ENCODE measurements at places on chromosomes 5 and 9.

DNA sequence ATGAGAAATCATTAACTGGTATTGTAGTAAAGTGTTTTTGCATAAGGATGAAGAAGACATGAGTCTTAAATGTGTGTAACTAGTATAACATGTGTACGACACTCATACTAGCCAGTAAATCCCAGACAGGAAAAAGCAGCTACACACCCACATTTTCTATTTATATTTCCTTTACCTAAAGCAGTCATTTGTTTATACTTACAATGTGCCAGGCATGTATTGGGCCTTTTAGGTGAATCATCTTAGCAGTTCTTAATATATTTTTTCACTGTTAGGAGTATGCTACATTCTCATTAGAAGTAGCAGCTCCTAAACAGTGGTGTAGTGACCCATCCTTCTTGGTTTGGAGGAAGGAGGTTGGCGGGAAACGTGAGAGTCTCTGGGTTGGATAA, 55.8 kb upstream of the TMC1 start:
- DNase-seq = no peak

- no peak for DNase-seq
Observed at GRCh38 chr5:110264661-110265060, 461.8 kb downstream of the TMEM232 start.

DNA sequence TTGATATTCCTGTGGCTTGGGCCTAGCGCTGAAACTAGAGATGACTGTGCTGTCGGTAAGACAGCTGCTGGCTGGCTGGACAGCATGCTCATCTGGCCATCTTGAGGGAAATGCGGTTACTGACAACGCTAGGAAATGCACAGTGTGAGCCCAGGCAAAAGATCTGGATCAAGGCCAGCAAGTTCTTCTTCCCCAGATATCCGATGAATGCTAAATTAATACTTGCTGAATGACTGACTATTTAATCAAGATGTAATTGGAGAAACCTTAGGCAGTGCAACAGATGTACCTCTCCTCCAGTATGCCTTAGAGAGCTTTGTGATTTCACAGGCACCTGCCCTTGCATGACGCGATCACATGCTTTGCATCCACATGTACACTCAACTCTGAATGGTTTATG, 659.1 kb downstream of the EFNA5 start:
- peak; percentile 43 for DNase-seq

DNA sequence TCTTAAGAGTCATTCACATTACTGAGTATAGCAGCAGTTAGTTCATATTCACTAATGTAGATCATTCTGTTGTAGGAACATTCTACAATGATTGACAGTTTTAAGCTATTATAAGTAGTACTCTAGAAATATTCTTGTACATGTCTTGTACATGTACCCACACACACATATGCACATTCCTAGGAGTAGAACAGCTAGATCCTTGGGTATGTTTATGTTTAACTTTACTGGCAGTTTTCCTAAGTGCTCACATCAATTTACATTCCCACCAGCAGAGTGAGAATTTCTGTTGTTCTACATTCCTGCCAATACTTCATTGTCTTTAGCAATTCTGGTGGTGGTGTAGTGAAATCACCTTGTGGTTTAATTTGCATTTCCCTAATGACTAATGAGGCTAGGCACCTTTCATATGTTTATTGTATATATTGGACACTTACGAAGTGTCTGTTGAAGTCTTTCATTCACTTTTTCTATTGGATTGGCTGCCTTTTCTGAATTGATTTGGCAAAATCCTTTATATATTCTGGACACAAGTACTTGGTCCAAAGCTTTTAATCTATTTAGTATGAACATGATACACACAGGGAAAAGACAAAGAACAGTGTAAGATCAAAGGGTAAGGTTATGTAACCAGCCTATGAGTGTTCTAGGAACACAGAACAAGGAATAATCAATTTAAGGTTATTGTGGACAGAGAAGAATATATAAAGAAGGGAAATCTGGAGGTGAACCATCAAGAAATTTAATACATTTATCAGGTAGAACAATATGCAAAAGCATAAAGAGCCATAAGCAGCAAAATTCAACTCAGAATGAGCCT, 95.6 kb downstream of the MLLT3 start:
- no peak for DNase-seq

DNA sequence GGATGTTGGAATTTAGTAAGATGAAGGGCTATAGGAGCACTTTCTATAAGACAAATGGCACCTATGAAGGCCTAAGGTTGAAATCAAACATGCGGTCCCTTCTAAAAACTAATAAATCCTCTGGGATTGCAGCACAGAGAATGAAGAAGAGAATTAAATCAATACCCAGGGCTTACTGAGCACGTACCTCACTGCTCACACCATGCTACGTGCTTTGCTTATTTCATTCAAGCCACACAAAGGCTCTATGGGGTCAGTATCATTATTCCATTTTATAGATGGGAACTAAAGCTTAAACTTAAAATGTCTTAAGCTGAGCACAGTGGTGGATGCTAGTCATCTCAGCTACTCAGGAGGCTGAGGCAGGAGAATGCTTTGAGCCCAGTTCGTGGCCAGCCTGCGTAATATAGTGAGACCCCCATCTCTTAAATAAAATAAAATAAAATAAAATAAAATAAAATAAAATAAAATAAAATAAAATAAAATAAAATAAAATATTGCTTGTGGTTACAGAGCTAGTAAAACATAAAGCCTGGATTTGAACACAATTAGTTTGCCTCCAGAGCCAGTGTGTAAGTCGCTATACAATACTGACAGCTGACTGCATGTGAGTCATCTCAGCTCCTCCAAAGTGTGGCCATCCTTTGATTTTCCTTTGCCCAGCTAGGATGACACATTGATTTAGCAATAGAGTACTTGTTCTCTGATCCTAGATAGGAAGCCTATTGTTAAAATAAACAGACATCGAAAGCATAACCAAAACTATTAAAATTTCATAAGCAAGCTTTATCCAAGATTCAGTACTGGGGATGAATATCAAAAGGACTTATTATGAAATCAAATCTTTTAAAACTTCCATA, 20.9 kb upstream of the DPYSL3 start:
- no peak for DNase-seq

- no peak for DNase-seq
Observed at GRCh38 chr9:76984486-76984885, 35.0 kb upstream of the FOXB2 start.

GRCh38 chr9:84751921-84752320, 82.4 kb downstream of the NTRK2 start:
- DNase-seq = no peak

DNA sequence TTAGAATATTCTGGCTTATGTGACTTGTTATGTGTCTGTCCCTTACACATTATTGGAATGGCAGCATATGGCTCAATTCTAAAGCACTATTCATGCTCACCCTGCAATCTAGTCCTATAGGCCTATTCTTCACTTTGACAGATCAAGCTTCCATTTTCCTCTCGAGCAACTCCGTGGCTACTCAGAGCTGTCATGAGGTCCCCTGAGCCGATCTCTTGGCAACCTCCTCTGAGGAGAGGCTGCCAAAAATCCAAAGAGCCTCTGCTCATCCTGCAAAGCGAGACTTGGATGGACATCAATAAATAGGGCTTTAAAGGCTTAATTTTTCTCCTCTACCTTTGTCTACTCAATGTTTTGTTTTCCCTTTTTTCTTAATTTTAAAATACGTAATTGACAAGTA, 163.8 kb downstream of the GABRB2 start:
- DNase-seq = no peak

DNA sequence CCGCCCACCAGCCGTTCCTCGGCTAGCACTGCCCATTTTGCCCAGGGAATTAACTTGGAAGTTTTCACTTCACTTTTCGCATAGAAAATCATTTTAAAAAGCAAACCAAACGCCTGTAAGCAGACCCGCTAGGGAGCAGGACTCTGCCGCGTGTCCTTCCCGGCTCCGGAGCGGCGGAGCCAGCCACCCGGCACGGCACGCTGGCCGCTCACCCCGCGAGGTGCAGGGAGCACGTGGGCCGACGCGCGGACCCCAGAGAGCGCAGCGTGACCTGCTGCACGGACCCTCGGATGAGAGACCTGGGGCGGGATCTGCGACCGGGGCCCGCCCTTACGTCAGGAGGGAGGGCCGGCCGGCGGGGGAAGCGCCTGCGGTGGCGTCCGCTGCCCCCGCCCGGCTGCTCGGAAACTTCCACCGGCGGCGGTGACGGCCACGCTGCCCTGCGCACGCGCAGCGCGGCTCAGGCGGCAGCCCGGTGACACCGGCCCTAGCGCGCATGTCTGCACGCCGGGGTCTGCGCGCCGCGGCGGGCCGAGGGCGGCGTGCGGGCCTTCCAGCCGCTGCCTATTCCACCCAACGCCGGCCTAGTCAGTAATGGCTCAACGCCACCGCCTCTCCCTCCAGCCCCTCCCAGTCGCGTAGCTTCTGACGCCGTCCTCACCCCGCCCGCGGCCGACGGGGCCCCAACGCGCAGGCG, 507 bp upstream of the TENT4A start:
- DNase-seq = peak; percentile 96

GRCh38 chr9:109599711-109600110, 101.6 kb upstream of the PTPN3 start:
- DNase-seq = no peak

- DNase-seq = no peak
Observed at GRCh38 chr5:56440871-56441740, 208.0 kb upstream of the ANKRD55 start.

DNA sequence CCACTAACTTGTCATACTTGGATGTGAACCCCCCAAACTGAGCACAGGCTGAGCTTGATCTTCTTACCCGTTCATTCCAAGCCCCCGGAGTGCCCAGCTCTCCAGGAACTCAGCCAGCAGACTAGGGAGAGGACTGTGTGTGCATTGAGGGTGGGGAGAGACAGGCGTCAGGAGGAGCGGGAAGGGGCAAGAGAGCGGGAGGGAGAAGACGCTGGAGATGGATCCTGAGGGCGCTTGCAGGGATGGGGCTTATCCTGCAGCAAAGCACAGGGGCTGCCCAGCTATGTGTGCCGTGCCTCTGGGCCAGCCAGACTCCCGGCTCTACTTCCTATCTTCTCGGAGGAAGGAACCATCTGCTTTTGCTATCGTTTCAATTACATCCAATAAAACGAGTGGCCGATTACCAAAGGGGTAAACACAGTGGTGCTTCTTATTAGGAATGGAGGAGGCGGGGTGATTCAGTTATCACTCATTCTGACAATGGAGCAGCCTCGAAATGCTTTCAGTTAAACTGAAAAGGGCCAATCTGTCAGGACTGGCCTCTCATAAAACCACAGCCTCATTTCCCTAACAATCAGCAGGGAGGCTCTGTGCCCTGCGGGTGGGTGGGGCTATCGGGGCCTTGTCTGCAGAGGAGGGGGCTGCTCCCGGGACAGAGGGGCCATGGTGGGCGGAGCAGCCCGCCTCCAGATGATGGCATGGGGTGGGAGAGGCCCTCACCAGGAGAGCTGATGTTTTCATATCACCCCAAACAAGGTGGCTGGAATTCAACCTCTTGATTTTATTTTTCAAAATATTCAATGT, 168.2 kb downstream of the DAB2IP start:
- DNase-seq = no peak

DNA sequence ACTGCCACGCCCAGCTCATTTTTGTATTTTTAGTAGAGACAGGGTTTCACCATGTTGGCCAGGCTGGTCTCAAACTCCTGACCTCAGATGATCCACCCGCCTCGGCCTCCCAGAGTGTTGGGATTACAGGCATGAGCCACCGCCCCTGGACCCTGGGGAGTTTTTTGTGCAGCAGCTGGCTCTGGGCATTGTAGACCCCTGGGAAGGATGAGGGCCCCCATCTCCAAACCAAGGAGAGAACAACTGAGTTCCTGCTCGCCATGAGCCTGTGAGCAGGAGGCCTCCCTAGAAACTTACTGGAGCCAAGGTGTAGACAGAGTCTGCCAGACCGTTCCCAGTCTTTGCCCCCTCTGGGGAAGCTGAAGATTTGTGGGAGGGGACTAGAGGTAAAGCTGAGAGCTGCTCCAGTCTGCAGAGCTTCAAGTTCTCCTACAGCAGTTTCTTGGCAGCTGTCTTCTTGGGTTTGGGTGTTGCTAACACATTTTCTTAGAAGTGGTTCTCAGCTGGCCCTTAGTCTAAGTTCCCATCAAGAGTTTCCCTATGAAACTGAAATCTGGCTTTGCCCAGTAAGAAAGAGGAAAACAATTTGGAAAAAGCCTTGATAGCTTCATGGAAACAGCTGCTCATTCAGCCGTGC, 12.4 kb downstream of the NUDT2 start:
- no peak for DNase-seq

DNA sequence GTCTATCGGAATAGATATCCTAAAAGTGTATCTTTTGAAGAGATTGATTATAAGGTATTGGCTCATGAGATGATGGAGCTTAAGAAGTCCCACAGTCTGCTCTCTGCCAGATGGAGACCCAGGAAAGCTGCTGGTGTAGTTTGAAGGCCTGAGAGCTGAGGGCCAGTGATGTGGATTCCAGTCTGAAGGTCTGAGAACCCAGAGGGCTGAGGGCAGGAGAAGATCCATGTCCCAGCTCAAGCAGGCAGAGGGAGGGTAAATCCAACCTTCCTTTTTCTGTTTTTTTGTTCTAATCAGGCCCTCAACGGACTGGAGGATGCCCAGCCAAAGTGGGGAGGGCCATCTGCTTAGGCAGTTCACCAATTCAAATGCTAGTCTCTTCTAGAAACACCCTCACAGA, 11.0 kb upstream of the ABL1 start:
- DNase-seq = no peak

- no peak for DNase-seq
Observed at GRCh38 chr5:135391116-135391868, 7.7 kb downstream of the MACROH2A1 start.

- DNase-seq = no peak
Observed at GRCh38 chr5:67771221-67771620, 444.3 kb upstream of the PIK3R1 start.

GRCh38 chr9:36142510-36143244, 6.1 kb downstream of the GLIPR2 start:
- DNase-seq = no peak

- DNase-seq = no peak
Observed at GRCh38 chr5:94209774-94210355, 408.5 kb downstream of the KIAA0825 start.

GRCh38 chr9:96620832-96621269, 1.2 kb upstream of the CDC14B start:
- DNase-seq = no peak

DNA sequence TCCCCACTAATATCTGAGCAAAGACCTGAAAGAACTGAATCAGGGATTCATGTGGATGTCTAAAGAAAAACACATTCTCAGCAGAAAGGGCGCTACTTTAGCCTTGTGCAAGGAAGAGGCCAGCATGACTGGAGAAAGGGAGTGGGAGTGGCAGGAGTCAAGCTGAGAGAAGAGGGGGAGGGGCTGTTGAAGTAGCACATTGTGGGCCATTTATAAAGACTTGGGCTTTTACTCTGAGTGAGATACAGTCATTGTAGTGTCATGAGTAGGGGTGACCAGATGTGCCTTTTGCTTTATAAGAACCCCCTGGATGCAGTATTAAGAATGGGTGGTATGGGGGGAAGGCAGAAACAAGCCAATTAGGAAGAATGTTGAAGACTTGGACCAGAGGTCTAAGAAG, 452.8 kb downstream of the ENC1 start:
- no peak for DNase-seq

DNA sequence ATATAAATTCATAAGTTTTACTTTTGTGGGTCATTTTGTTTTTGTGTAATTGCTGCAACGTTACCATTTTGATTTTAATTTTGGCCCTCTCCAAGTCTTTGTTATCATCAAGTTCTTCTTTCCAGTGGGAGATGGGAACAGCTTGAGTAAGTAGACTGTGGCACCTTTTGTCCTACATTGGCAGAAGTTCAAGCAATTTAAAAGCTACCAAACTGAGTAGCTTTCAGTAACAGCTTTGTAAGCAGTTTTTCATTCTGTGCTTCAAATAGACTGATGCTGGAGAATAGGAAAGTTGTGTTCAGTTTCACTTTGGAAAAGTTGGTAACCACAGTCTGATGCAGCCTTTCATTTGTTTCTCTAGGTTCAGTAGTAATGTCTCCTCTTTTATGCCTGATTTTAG, 47.8 kb upstream of the TMED7 start:
- no peak for DNase-seq

Data from NCI-H187 (cell line).